HTR-8/SVneo (cell line): ENCODE measurements at places on chromosomes 5 and 9.

- DNase-seq = no peak
Observed at GRCh38 chr5:39668980-39669379, 244.2 kb upstream of the DAB2 start.

DNA sequence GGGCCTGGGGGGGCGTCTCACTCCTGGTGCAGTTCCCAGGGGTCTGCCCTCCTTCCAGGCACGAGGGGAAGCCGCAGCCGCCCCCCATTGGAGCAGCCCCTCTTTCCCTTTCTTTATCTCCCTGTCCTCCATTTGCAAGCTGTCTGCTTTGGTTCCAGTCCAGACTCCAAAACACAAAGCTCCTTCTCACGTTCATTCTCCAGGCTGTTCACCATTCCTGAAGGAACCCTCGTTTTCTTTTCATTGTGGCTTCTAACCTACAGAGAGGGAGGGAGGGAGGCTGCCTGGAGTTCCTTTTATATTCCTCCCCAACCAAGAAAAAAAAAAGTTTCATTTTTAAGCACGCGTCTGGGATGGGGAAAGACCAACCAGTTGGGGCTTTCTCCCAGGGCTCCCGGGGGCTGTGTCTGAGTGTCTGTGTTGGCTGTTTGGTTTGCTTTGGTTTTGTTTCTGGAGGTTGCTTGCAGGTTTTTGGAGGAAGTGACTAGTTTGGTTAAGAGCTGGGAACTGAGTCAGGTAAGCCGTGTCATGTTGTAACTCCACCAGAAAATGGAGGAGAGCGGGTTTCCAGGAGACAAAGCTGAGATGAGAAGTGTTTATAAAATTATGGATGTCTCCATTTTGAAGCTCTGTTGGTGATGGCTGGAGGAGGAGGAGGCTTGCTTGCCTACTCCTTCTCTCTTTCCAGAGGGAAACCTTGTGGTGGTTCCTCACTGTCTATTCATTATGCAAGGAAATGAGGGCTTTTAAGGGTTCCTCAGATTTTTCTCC, 1.6 kb downstream of the ZNF462 start:
- DNase-seq = no peak

- no peak for DNase-seq
Observed at GRCh38 chr5:1185629-1186350, 15.6 kb upstream of the SLC6A19 start.

- DNase-seq = no peak
Observed at GRCh38 chr9:133701981-133702797, 36.0 kb downstream of the SARDH start.

GRCh38 chr5:143207563-143208364, 195.7 kb downstream of the NR3C1 start:
- no peak for DNase-seq

- DNase-seq = no peak
Observed at GRCh38 chr5:104789366-104789765, 1226.8 kb upstream of the NUDT12 start.

GRCh38 chr5:88833371-88834130, 49.4 kb downstream of the MEF2C start:
- no peak for DNase-seq

DNA sequence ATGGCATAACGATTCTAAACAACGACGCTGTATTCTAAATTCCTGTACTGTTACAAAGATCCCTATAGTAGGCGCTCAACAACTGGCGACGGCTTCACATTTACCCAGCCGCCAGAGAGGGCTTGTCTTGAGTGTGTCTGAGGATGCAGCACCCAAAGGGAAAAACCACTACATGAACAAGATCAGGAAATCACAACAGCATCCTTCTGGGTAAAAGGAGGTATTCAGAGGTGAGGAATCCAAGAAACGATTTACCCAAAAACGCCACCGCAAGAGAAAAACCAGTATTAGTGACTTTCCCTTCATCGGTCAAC, 711 bp downstream of the TTC33 start:
- peak; percentile 91 for DNase-seq

DNA sequence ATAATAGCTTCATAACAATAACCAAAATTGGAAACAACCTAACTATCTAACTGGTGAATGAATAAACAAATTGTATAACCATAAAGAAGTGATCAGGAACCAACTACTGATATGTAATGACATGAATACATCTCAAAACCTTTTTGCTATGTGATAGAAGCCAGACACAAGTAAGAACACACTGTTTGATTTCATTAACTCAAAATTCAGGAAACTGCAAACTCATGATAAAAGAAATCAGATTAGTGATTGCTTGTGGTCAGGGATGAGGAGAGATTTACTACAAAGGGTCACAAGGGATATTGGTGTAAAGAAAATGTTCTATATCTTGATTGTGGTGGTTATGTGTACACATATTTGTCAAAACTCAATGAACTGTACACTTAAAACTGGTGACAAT, 22.6 kb upstream of the BRINP1 start:
- no peak for DNase-seq

DNA sequence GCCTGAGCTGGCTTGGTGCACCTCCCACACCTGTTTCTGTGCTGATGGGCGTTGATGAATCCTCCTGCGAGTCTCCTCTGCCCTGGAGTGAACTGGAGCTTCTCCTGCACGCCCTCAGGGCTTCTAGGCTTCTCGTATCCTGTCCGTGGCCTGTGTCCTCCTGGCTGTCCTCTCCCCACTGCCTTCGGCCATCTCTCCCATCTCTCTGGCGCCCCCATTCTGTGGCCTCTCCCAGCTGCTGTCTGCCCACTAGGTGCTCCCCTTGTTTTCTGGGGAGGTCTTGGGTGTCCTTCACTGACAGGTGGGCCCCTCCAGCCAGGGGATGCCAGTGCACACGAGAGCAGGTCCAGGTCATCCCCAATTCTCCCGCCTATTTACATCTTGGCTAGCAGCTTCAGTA, 28.8 kb downstream of the AHRR start:
- no peak for DNase-seq

DNA sequence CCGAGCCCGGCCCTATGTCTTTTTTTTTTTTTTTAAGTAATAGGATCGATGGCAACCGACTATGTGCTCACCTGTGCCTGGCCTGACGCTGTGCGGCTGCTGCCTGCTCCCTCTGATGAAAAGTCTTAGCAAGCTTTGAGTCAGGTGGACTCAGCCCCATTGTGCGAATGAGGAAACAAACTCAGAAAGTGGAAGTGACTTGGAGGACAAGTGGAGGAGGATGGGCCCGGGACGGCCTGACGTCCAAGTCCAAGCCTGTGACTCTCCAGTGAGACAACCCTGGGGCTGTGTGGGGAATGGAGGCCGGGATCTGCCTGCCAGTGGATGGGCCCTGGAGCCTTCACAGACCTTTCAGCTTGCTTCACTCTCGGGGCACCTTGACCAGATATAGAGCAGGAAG, 57.9 kb downstream of the EXD3 start:
- no peak for DNase-seq

DNA sequence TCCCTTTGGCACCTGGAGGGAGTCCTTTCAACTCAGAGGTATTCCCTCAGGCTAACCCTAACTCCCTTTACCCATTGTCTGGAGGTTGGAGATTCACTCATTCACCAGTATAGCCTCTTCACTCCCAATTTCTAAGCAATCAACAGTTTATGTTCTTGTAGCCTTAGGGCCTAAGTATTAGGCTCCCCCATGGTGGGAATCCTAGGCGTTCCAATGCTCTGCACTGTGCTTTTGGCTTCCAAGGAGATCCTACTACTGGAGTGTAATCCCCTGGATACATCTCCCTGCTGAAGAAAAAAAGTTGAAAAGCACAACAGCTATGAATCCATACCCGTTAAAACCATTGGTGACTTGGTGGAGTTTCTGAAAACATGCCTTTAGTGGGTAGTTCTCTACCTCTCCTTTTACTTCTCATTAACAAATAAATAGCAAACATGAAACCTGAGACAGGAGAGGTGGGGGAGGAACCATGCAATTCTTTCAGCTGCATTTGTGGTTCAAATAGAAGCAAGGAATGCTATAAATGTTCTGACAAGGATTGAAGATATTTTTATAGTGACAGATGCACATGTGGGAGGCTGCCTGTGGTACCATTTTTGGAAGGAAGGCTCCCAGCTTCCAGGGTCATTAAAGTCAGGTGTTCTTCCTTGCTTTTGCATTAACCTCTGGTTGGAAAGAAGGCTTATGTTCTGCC, 397.1 kb downstream of the DMAC1 start:
- no peak for DNase-seq

DNA sequence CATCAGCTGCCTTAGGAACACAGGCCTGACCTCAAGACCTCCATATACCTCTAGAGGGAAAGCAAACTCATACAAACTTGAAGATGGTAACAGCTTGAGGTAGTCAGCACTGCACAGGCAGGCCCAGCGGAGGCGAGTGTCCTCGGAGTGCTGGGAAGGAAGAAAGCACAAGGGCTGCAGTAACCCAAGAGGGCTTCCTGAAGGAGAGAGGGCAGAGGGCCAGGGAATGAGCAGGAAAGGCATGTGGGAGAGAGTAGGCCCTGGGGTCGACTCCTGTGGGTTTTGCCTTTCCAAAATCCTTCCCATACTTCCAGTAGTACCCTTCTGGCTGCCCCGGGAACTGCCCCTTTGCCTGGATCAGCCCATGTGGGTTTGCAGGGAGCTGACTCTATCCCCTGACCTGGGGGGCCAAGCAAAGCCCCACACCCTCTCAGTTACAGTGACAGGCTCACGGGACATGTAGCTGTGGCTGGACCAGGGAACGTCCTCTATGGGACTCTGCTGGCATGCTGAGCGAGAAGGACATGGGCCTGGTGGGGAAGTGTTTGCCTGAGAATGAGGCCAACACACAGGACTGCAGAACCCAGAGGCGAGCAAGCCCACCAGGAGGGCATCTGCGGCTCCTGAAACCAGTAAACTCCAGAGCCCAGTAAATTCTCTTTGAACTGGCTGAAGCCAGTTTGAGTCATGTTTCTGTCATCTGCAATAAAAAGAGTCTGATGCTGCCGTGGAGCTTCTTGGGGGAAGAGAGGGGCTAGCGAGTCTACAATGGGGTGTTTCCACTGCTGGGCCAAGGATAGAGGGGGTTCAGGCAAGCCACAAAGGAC, 64.1 kb downstream of the COL23A1 start:
- no peak for DNase-seq

GRCh38 chr5:98474782-98475181, 298.7 kb upstream of the RGMB start:
- no peak for DNase-seq

GRCh38 chr5:87389296-87390034, 23.3 kb downstream of the CCNH start:
- no peak for DNase-seq

- no peak for DNase-seq
Observed at GRCh38 chr9:81621118-81621517, 68.2 kb downstream of the TLE1 start.

DNA sequence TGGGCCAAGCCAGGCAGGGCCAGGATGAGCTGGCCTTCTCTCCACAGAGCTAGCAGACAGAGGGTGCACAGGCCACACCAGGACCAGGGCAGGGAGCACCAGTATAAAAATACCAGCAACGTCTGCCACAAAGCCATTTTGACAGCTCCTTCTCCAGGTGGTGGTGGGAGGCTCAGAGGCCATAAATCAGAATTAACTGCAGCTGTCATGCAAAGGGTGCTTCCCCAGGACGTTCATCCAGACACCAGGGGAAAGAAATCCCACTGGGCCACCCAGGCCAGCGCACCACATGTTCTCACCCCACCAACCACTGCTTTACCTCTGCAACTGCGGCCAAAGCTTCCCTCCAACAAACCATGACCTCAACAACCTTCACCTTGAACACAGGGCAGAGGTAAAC, 403.7 kb upstream of the TRPC7 start:
- DNase-seq = no peak

DNA sequence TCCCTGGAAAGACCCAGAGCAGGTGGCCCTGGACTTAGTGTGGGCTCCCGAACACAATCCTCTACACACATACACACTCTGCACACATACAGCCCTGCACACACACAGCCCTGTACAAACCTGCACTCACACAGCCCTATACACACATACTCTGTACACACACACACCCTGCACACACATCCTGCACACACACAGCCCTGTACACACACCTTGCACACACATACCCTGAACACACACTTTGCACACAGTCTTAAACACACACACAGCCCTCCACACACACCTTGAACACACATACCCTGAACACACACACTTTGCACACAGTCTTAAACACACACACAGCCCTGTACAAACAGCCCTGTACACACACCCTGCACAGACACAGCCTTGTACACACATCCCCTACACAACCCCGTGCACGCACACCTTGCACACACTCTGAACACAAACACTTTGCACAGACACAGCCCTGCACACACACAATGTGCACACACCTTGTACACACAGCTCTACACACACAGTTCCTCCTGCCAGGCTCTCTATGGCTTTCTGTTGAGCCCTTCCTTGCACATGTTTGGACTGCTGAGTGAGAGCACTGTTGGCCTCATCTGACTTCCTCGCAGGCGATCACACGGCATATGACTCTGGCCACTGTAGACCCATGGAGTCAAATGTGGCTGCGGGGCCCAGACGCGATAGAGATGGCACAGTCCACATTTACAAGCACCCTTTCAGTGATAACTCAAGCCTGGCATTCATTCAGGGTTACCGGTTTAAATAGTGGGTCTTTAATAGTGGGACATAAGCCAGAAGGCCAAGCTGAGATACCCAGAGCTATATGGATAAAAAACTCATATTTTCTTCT, 245.7 kb upstream of the IRX1 start:
- DNase-seq = no peak

DNA sequence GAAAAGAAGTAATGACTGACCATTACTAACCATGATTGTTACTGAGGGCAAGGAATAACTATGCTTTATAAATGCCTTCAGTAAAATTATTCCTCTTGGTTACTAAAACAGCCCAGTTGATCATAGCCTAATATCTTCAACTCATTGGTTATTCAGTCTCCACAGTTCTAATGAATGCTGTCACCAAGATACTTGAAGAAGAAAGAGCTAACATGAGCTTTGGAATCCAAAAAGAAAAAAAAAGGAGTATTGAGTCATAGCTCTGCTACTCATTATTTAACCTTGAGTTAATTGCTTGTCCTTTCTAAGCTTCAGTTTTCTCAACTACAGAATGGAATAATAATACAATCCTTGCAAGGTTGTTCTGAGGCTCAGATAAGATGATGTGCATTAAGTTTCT, 187.7 kb downstream of the BRINP1 start:
- no peak for DNase-seq

DNA sequence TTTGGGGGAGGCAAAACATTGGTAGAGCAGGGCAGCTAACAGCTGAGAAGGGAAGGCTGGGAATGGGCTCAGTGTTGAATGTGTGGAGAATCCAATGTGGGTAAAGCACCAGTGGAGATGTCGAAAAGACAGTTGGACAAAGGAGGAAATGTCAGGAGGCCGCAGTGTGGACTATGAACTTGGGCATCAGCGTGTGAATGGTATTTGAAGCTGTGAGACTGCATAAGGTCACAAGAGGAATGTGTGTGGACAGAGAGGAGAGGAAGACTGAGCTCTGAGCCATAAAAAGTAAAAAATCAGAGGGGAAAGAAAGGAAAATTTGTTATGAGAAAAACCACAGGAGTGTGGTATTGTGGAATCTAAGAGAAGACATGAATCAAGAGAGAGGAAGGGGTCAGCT, 99.4 kb upstream of the ADAMTS16 start:
- no peak for DNase-seq
